HepG2 (cell line): ENCODE measurements at places on chromosomes 12 and 14.

GRCh38 chr12:48001505-48002413 lies 2.5 kb downstream of the COL2A1 start:
- DNase-seq = no peak

DNA sequence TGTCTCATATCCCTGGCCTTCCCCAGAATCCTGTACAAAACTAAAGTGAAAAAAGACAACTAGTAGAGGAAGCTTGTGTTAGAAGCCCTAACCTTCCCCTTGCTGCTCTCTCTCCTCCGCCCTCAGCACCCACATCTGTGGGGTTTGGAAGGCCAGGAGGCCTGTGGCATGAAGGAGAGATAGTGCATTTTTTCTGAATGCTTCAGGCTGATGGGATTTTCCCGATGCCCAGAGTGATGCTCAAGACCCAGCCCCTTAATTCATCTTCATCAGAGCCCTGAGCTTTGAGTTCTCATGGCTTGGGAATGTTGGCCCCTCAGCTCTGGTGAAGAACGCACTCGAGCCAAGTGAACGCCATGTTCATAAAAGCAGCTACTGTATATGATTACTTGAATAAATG lies 5.9 kb downstream of the FGF6 start:
- DNase-seq = no peak

GRCh38 chr14:102774391-102775153 lies 2.7 kb upstream of the TRAF3 start:
- DNase-seq = peak; percentile 79

GRCh38 chr14:69260190-69260860 lies 367 bp downstream of the GALNT16 start:
- no peak for DNase-seq

- no peak for DNase-seq
Measured at GRCh38 chr12:104630230-104630670, 173.5 kb downstream of the CHST11 start.

DNA sequence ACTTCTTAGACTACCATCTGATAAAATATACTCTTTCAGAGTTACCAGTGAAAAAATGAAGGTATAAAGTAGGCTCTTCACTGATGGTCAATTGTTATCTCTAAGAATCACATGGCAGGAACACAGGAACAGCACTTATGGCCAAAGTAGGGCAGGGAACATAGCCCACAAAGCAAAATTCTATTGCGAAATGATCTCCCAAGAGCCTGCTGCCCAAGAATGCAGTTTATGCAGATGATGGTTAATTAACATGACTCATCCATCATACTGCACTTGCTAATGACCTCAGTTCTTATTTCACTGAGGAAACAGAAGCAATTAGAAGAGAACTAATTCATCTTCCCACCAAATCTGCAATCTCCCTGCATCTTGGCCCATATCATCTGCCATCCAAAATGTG lies 133.8 kb downstream of the SLC2A13 start:
- DNase-seq = no peak

DNA sequence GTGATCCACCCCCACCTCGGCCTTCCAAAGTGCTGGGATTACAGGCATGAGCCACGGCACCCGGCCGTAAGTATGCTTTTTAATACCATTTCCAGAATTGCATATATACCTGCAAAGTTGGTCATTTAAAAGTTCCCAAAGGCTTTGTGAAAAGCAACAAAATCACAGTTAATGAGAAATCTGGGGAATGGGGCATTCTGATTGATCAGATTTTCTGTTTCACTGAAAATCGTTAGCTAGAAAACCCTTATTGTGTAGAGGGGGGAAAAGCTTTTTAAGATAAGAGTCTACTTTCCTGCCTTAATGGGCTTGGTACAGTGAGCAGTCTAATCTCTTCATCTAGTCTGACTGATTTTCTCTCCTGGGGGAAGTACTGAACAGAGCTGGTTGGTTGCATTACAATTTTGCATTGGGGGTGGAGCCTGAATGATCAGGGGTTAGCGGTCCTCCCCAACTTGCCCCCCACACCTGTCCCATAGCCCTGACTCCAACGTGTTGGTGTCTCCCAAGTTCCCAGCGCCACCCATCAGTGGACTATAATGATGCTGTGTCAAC lies 23.8 kb downstream of the IL31 start:
- DNase-seq = no peak

DNA sequence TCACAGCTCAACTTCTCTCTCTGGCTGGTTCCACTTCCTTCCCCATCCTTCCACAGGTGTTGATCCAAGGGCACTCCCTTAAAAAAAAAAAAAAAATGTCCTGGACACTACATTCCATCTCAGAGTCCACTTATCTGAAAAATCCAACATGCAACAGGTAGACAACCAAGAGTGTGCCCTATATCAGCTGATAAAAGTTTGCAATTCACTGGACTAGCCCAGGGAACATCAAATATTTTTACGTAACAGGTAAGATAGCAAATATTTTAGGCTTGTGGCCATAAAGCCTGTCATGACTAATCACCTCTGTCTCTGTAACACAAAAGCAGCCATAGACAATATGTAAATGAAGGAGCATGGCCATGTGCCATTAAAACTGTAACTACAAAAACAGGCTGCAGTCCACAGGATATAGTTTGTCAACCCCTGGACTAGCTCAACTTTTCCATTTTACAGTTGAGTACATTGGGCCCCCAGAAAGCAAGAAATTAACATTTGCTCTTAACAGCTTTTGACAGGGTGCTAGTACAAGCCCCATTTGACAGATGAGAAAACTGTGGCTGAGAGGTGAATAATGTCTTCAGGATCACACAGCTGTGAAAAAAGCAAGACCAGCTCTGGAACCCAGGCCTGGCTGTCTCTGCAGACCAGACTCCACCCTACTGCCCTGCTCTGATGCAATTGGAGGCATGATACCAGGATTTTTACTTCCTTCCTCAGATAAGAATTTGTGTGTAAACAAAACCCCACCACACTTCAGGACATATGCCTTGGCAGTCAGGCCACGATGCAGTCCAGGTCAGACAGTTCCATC lies 68.9 kb downstream of the CMKLR1 start:
- DNase-seq = no peak

GRCh38 chr14:38929416-38929815 lies 173.6 kb downstream of the SEC23A start:
- DNase-seq = no peak

GRCh38 chr14:67982711-67983608 lies 163.4 kb downstream of the RAD51B start:
- no peak for DNase-seq

- no peak for DNase-seq
Measured at GRCh38 chr14:80867091-80867490, 74.4 kb downstream of the CEP128 start.

- no peak for DNase-seq
Measured at GRCh38 chr12:106128585-106129328, 10.0 kb downstream of the NUAK1 start.

DNA sequence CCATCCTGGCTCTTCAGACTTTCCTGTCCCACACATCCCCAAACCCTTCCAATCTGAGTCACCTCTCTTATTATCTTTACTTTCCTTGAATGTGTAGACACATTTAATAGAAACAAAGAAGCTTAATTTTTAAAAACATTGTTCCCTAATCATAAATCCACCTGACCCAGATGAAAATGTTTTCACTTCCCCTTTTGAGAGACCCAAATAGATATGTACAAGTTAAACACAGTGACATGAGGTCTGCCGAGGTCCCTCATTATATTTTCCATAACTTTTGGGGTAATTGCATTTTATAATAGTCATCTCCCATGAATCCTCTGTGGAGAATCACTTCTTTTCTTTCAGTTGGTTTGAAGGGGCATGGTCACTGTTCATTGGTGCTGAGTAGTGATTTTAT lies 191.1 kb downstream of the GRIN2B start:
- no peak for DNase-seq

GRCh38 chr14:104519721-104520120 lies 59.8 kb upstream of the C14orf180 start:
- DNase-seq = no peak

DNA sequence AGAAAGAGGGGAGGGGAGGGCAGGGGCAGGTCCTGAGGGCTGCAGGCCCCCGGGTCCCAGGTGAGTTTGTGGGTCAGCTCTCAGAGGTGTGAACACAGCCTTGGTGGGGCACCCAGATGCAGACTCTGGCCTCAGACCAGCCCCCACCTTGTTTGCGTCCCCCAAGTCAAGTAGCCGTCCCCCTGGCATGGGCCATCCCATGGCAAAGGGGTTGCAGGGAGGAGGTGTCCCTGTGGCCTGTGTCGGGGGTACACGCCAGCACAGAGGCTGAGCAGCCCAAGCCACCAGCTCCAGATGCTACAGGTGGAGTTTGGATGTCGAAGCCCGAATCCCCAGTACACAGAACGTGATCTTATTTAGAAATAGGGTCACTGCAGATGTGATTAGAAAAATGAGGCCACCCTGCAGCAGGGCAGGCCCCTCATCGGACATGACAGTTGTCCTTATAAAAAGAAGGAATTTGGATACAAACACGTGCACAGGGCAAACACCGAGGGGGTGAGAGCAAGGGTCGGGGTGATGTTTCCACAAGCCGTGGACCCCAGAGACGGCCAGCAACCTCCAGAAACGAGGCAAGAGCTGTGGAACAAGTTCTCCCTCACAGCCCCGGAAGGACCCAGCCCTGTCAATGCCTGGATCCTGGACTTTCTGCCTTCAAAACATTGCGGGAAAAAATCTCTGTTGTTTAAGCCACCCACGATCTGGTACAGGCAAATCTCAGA lies 141.2 kb upstream of the C14orf180 start:
- DNase-seq = no peak

- DNase-seq = peak; percentile 23
Measured at GRCh38 chr14:34843011-34843554, 32.1 kb downstream of the BAZ1A start.

GRCh38 chr12:40788276-40788675 lies 96.0 kb downstream of the CNTN1 start:
- no peak for DNase-seq

DNA sequence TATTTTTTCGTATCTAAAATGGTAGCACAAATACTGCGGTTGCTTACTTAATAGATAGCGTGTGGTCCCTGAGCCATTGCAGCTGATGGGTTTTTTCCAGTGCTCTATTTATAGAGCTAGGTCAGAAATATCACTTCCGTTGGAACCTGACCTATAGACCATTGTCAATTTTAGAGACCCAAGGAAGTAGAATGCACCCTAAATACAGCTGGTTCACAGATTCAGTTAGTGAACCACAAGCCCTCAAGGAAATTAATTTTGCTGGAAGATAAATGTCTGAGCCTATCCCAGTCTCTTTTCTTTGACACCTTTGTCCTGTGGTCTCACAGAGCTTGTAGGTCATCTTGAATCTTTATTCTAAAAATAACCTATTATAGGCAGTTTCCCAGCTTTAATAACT lies 391.0 kb downstream of the ZFP36L1 start:
- no peak for DNase-seq

GRCh38 chr12:111589601-111590000 lies 9.5 kb downstream of the ATXN2 start:
- DNase-seq = no peak

GRCh38 chr12:108090932-108091678 lies 38.0 kb upstream of the WSCD2 start:
- DNase-seq = no peak

DNA sequence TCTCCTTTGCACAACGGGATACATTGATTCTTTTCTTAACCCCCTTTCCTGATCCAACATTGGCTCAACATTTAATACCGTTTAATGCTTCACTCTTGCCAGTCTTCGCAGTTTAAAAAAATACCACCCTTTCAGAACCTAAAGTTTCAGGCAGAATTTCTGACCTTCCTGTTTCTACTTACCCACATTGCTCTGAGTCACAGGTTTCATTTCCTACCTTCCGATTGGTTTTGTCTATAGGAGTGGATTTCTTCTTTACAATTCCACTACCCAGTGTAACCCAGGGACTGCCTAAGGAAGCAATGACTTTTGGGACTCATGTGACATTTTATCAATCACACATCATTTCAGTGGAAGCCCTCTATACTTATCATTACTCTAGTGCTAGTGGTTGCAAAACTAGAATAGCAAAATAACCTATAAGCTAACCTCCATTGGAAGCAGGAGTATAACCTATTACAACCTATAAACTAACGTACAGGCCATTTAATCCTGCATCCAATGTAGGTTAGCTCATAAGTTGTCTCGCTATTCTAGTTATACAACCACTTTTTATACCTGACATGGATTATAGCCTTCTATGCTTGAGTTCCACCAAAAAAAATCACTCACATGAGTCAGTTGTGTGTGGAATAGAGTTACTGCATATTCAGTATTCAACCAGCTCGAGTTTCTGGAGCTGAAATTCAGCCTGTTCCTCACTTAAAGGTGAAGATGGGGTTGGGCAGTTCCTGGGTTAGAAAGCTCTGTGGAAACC lies 64.9 kb upstream of the KITLG start:
- no peak for DNase-seq

GRCh38 chr12:88591343-88591742 lies 11.1 kb upstream of the KITLG start:
- no peak for DNase-seq

DNA sequence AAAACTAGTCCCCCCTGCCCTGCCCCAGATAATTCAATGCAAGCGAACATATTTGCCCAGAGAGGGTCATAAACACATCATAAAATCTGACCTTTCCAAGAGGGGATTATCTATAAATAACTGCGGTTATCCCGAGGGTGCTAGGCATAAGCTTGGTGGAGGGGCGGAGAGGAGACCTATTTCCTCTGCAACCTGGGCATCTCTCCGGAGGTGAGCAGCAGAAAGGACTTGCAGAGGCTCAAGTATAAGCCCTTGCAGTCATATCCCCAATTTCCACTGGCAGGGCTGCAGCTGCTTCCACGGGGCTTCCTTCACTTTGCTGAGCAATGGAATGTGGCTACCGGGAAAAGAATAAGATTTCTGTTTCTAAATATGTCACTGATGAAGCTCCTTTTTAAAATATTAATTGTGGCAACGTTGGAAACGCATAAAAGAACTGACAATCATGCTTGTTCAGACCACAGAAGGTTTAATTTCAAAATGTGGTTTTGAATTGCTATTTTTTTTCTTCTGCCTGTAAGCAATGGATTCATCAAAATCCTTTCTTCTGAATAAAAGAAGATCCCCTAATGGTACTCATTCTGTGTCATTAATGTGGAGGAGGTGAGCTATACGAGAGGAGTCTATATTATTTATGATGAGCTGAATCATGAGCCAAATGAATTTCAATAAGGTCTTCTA lies 268.9 kb upstream of the ATP2B1 start:
- no peak for DNase-seq

- no peak for DNase-seq
Measured at GRCh38 chr14:97376310-97376709, 579.1 kb downstream of the VRK1 start.

DNA sequence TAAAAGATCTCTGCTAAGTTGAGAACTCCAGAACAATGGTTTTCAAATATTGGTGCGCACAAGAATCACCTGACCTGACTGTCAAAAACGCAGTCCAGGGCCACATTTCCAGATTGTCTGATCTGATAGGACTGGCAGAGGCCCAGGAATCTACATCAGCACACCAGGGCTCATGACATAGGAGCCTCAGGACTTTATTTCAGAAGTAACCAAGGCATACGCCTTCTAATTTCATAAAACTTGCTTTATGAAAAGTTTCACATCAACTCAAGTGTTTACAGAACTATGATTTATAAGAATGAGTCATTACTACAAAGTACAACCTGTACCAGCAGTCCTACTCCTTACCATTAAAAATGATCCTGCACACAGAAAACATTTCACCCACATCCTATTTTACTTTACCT lies 47.7 kb upstream of the PTPRO start:
- no peak for DNase-seq

GRCh38 chr12:108618079-108618952 lies 15.4 kb downstream of the SELPLG start:
- DNase-seq = peak; percentile 55
